Occipital lobe (tissue), 3 donors: ENCODE measurements at places on chromosomes 1 and 21.

GRCh38 chr1:27597516-27598294 lies 6.2 kb downstream of the AHDC1 start:
- no peak for DNase-seq

DNA sequence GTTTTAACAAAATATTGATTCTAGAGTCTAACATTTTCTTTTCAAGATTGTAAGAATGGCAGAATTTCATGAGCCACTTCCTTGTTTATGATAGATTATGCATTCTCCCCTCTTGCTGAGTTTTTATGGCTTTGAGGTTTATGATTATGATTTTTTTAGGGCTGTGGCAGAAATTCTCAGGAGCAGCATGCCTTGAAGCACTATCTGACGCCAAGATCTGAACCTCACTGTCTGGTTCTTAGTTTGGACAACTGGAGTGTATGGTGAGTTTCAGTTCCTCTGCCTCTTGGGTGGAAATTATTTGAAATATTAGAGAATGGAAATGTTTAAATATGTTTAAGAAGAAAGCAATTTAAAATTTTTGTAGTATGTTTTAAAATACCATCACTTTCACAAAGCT lies 10.2 kb downstream of the USP16 start:
- DNase-seq = no peak

GRCh38 chr1:1320666-1321448 lies 3.6 kb downstream of the INTS11 start:
- no peak for DNase-seq

GRCh38 chr1:10033359-10033845 lies 644 bp downstream of the UBE4B start:
- DNase-seq = peak; percentile 72

DNA sequence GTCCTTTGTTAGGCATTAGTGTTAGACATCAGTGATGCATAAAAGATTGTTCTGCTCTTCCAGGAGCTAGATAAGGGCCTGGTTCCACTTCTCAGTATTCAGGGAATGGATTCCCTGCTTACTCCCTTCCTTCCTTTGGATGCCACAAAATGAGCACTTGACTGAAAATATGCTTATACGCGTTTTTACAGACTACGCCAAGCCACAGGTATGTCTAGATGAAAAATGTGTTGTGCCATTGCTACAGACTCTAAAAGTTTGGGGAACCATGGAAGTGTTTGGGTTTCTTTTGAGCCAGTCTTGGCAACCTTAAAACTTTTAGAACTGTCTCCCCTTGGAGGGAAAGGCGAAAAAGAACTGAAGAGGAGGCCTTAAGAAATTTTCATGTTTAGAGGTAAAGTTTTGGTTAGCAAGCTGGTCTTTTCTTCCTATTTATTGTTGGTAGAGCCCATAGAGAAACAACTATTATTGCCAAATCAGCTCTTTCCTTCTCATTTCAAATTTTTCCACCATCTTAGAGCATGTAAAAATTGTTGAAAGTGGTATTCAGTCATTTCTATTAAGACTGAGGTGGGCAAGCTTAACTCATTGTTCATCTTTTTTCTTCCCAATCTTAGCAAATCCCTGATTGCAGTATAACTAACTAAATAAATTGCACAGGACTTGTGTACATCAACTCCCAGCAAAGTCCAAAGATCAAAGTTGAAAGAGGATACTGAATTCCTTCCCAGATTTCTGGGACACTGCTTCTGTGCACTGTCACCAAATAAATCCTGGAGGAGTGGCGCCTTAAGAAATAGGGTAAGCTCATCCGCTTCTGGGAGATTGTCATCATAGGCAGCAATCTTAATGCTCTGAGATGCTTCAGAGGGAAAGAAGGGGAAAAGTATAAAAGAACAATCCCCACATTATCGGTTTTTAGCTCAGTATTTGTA lies 18.9 kb downstream of the FGGY start:
- no peak for DNase-seq

DNA sequence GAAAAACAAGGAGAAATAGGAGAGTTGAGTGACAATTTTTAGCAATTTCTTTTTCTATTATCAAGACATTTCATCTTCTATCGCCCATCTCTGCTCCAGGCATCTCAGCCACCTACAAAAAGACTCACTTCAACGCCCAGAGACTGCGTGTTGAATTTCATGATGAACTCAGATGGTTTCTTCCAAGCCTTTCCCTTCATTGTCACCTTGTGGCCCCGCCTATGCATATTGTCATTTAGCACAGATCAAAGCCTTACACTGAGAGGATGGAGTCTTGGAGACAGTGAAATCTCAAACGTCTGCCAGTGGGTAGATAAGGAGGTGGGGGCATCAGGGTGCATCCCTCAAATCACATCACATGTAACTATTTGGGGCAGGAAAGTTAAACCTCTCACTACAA lies 319.4 kb downstream of the SIPA1L2 start:
- no peak for DNase-seq

DNA sequence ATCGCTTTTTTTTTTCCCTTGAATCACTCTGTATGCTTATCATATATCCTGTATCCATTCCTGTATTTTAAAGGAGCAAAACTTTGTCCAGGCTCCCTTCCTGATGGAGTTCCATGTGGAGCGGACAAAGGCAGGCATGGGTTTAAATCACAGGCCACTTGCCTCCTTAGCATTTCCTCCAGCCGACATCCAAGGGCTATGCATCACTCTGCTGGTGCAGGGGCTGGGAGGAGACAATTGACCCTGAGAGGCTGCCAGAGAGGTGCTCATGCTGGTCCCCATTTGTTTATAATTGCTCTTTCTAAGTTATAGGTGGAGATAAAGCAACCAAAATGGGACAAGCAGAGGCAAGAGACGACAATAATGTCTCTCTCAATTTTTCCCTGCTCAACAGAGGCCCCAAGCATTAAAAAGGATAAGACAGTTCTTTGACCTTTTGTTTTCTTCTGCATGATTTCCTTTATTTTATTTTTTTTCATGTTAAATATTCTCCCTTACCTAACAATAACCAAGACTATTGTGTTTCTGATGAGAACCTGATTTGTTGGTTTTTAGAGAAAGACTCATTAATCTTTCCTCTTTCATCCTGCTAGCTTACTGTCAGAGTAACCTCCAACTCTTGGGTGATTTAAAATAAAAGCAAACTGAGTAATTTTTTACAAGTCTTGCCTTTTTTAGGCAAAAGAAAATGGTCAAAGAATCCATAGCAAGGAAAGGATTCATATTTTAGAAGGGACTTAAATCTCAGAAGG lies 353.7 kb downstream of the ADGRL2 start:
- no peak for DNase-seq

DNA sequence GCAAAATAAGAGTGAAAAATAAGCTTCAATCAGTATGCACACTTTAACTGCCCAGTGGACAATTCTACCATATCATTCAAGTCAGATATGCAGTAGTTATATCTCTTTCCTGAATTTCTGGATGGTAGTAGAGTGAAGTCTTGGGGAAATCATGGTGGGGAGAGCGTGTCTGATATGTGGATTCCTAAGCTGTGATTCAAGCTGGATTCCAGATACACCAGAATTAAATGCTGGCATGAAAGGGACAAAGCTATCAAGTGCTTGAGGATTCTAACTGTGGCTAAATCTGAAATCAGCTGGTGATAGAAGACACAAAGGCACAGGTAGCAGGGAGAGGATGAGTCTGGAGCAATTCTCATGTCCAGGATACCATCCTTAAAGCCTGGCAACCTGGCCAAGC lies 323.5 kb downstream of the DUSP10 start:
- DNase-seq = no peak

DNA sequence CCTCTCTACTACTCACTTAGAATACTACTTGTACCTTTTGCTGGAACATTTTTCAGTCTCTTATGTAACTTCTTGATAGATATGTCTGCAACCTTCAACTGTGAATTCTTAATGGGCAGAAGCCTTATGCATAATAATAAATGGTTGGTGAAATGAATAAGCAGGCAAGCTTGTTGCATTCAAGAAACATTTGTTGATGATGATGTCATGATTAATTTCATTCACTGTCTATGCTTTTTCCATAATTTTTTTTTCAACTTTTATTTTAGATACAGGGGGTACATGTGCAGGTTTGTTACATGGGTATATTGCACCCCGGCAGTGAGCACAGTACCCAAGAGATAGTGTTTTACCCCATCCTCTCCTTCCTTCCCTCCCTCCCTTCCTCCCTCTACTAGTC lies 48.0 kb downstream of the SIPA1L2 start:
- DNase-seq = no peak

GRCh38 chr1:185042737-185043136 lies 2.6 kb upstream of the RNF2 start:
- no peak for DNase-seq
